Mammary epithelial cell (primary cell): ENCODE measurements at places on chromosomes 12 and 14.

DNA sequence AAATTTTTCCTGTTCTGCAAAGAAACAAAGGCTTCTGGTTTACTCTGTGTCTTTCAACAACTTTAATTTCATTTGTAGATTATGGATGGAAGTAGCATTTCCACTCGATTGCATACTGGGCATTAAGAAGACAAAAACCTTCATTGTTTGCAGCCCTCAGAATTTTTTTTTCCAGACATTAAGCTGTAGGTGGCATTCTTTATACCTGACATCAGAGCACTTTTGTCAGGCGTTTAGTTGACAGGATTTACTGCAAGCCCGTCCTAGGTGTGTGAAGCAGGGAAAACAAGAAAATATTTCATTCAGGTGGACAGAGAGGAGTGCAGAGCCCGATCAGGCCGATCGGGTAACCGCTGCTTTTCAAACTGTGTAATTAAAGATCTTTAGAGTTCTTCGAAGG lies 107.5 kb downstream of the TMEM260 start:
- peak; percentile 11 for DNase-seq

DNA sequence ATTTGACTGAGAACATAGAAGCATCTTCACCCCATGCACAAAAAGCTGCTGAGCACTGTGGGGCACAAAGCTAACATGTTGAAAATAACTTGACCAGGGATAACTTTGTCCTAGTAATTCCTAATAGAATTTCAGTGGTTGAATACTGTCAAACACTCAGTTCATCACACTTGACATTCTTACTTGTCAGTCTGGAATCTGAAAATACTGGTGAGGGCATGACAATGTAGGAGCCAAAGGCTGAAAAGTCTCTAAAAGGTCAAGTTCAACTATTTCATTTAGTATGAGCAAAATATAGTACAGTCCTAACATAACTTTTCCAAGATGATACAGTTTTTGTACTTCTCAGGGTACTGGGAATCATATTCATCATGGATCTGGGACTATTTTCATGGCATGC lies 504.4 kb upstream of the LMO3 start:
- DNase-seq = no peak

- DNase-seq = no peak
These were observed 271.4 kb downstream of the BTG1 start for GRCh38 chr12:91874086-91874865.

GRCh38 chr12:42735861-42736361 lies 146.4 kb upstream of the PRICKLE1 start:
- peak; percentile 37 for DNase-seq

- no peak for DNase-seq
These were observed 165.0 kb downstream of the SRGAP1 start for GRCh38 chr12:64009321-64010068.

DNA sequence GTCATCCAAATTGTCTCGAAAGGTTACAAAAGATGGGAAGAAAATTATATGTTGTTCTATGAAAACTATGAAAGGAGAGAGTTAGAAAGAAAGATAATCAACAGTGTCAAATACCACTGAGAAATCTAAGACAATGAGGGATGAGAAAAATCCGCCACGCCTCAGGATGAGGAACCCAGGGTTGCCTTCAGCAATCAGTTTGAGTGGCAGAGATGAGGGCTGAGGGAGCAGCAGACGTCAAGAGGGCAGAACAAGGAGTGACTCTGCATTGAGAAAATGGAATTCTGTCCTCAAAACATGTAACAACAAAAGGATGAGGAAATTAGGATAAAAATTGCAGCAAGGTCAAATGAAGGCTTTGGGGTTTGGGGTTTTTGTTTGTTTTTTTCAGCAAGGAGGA lies 18.3 kb upstream of the OXA1L start:
- no peak for DNase-seq

- DNase-seq = no peak
These were observed 3.5 kb downstream of the DEGS2 start for GRCh38 chr14:100155756-100156616.

GRCh38 chr12:6635856-6636531 lies at the start of gene LPAR5:
Gene LPAR5, minus strand, starts transcription at chr12:6635959. Its CDS starts 14,711 bp downstream, at chr12:6621248.
- peak; percentile 69 for DNase-seq

DNA sequence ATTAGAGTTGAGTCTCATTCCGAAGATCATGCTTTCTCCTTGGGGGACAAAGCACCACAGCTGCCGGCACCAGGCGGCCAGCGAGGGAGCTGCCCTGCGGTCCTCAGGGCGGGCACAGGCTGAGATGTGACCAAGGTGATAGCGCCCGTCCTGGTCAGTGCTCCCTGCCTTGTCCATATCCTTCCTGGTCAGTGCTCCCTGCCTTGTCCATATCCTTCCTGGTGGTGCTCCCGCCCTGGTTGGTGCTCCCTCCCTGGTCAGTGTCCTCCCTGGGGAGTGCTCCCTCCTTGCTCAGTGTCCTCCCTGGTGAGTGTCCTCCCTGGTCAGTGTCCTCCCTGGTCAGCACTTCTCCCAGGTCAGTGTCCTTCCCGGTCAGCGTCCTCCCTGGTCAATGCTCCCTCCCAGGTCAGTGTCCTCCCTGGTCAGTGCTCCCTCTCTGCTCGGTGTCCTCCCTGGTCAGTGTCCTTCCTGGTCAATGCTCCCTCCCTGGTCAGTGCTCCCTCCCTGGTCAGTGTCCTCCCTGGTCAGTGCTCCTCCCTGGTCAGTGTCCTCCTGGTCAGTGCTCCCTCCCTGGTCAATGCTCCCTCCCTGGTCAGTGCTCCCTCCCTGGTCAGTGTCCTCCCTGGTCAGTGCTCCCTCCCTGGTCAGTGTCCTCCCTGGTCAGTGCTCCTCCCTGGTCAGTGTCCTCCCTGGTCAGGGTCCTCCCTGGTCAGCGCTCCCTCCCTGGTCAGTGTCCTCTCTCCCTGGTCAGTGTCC lies 92.2 kb downstream of the ADGRD1 start:
- no peak for DNase-seq

GRCh38 chr14:84826294-84826693 lies 703.6 kb upstream of the FLRT2 start:
- DNase-seq = peak; percentile 28

- no peak for DNase-seq
These were observed 19.4 kb downstream of the NAV3 start for GRCh38 chr12:77850129-77850528.

DNA sequence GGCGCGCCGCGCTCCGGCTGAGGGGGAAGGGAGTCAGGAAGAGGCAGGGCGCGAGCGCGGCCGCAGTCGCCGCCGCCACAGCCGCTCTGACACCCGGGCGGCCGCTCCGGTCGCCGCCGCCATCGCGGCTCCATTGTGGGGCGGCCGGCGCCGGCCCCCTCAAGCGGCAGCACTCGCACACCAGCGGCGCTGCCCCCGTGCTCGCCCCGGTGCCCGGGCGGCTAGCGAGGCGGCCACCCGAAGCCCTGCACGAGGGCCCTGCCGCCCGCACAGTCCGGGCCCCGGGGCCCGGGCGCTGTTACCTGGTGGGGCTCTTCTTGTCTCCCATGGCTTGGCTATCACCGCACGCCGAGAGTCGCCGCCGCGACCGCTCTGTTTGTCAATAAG lies 202 bp downstream of the YAF2 start:
- DNase-seq = no peak

GRCh38 chr12:54008260-54008552 lies 579 bp upstream of the HOXC8 start:
- no peak for DNase-seq

- no peak for DNase-seq
These were observed 79.9 kb downstream of the DAD1 start for GRCh38 chr14:22509036-22509709.

DNA sequence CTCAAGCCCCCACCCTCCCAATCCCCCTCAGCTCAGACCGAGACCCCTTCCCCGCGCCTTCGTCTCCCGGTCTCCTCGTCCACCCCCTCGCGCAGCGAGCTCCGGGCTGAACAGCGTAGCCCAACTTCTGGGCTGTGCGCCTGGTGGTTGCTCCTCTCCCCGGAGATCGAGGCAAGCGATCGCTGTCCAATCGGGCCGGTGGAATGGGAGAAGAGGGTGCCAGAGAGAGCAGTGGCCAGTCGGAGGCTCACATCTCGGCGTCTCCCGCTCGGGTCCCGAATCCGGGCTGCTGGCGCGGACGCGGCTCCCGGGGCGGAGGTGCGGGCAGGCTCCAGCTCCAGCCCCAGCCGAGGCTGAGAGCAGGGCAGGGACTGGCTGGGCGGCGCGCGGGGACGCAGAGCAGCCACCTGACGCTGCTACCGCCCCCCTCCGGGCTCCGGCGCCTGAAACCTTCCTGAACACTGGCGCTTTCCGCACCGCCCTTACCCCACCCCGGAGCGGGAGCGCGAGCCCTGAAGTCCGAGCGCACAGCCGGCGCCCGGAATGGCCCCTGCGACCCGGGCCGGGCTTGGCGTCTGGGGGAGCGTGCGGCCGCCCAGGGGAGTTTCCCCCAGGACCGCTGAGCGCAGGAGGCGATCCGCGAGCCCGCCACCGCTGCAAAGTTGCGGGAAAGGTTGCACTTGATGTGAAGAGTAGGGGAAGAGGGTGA lies 508 bp upstream of the KCNH5 start:
- DNase-seq = peak; percentile 42

DNA sequence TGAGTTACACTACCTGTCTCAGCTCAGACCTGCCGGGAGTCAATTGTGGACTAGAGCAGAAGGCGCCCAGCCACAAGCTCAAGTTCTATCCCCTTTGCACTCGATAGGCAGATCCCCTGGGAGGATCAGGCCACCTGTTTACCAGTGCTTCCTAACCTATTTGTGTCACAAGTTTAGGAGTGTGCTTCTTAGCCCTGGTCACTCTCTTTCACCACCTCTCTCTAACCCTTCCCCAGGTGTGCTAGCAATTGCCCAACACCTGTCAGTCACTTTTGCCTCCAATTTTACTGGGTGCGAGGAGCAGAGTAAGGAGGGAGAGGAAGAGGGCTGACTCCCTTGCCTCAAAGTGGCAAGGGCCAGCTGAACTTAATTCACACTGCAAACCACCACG lies 745 bp upstream of the NAA30 start:
- DNase-seq = no peak

DNA sequence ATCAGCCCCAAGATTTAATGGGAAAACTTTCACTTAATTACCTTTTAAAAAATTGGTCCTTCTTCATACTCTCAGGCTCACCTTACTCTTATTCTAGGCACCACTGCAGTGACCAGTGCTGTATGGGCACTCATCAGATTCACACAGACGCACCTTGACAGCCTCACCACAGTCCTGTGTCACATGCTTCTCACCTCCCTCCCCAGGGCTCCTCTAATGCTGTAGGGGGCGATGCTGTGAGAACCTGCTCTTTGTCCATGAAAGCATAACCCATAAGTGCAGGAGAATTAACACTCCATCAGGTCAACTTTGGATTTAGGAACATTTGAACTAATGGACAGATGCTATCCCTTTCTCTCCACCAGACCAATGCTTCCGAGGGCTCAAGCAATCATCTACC lies 13.9 kb upstream of the PPP4R3A start:
- DNase-seq = no peak

DNA sequence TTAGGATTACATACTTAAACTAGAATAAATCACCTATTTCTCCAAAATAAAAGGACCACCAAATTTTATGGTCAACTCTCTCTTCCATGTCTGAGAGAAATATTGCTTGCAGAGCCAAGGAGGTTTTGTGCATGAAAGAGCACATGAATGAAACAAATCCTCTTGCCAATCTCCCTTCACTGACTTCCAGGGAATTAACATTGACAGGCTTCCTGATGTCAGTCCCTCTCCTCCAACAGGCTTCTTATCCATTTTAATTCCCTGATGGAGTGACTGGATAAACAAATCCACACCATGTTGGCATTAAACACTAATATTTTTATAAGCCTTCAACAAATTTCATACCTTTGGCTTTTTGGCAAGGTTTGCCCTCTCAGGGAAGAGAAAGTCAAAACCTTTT lies 45.3 kb upstream of the CNTN1 start:
- DNase-seq = no peak

DNA sequence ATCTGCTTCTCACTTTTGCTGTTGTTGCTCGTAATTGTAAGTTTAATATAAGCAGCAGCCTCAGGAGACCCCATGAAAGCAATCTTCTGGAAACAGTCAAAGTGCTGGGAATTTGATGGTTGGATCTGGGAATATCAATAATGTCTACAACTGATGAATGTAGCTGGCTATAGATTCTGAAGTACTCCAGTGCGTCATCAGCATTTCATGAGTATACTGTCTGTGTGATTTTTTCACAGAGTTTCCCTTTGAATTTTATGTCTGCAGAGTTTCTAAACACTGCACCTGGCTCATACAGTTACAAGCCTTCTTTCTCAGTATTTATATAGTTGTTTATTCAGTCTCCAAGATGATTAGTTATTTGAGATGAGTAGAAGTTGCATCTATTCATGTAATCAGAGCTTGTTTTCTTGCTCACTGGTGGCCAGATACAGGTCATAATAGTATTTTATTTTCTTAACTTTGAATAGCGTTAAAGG lies 222.3 kb downstream of the RAD51B start:
- DNase-seq = no peak

GRCh38 chr12:666766-667308 lies 3.6 kb upstream of the NINJ2 start:
- DNase-seq = peak; percentile 59

DNA sequence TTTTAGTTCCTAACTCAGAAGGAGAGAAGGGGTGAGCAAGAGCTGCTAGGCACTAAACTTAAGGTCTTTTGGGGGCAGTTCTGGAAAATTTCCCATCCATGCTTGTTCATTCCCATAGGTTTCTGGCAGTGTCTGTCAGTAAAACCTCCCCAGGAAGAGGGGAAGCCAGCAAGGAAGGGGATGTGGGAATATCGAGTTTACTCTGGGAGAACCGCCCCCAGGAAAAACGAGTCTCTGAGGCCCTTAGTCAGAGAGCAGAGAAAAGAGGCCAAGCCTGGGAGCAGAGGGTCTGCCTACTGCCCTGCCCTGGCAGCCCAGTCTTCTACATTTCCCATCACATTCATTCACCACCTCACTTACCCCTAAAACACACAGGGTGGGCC lies 55.9 kb downstream of the TMCC3 start:
- no peak for DNase-seq

DNA sequence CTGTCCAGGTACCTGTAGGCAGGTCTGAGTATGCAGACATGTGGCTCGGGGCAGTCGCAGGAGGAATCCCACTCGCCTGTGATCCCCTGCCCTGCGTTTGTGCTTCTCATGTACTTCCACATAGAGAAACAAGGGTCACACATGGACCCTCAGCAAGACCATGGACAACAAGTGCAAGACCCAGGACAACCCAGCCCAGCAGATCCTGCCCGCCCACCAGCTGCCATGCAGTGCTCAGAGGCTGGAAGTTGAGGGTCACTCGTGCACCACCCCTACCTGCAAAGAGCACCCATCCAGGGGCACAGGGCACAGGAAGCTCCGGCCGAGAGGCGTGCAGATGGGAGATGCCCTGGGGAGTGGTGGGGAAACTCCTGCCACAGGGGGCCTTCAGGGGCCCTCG lies 67.5 kb upstream of the C14orf180 start:
- no peak for DNase-seq
